Vein endothelial cell (primary cell): ENCODE measurements at places on chromosomes 7 and 10. TPM values are rescaled to one million over a fixed set of nuclear protein-coding genes. Genes with fewer than 3 reads are reported as not detected.

The FGFBP3 gene
- total RNA-seq: 0.29 and 0.65 TPM in 2 replicates

The FGL2 gene
- under 0.01 TPM in 1 of 2 replicates, not detected in the other for total RNA-seq

The WBP1L gene
- 77.4 and 83.7 TPM in 2 replicates for total RNA-seq

The ASZ1 gene
- total RNA-seq: not detected in 2 replicates

The AGR2 gene
- not detected in 2 replicates for total RNA-seq

The ITPRID1 gene
- total RNA-seq: not detected in 2 replicates

The CTAGE15 gene
- total RNA-seq: not detected in 2 replicates

The TMEM26 gene
- under 0.01 TPM in 1 of 2 replicates, not detected in the other for total RNA-seq

The SUN3 gene
- not detected in 2 replicates for total RNA-seq

The DHX32 gene
- total RNA-seq: 35.6 and 50.3 TPM in 2 replicates

The STOX1 gene
- under 0.01 and 0.10 TPM in 2 replicates for total RNA-seq

The PNLIP gene
- not detected in 2 replicates for total RNA-seq

The CLCN1 gene
- total RNA-seq: not detected in 2 replicates

The HEPACAM2 gene
- not detected in 2 replicates for total RNA-seq

The NUTM2E gene
- 0.38 TPM in 1 of 2 replicates, not detected in the other for total RNA-seq

The PRKG1 gene
- total RNA-seq: 1.2 and 2.0 TPM in 2 replicates

The SGCE gene
- total RNA-seq: 59.4 and 73.9 TPM in 2 replicates

The NME8 gene
- total RNA-seq: not detected in 2 replicates

The TEX36 gene
- not detected in 2 replicates for total RNA-seq

The PAPOLB gene
- 0.10 TPM in 1 of 2 replicates, not detected in the other for total RNA-seq

The SPDYE2B gene
- not detected in 2 replicates for total RNA-seq

The TMEM236 gene
- total RNA-seq: 0.10 and 0.33 TPM in 2 replicates

The RBP4 gene
- not detected in 2 replicates for total RNA-seq

The PGAM1 gene
- total RNA-seq: 491 and 495 TPM in 2 replicates

The ZNF467 gene
- total RNA-seq: 2.7 and 9.5 TPM in 2 replicates

The ADARB2 gene
- total RNA-seq: under 0.01 TPM in 1 of 2 replicates, not detected in the other

The ACTL6B gene
- not detected in 2 replicates for total RNA-seq

The HOXA4 gene
- total RNA-seq: 1.4 and 1.6 TPM in 2 replicates

The BAZ1B gene
- 45.7 and 63.6 TPM in 2 replicates for total RNA-seq

The BTBD16 gene
- not detected in 2 replicates for total RNA-seq

The DLX5 gene
- not detected in 2 replicates for total RNA-seq

The LIPK gene
- total RNA-seq: not detected in 2 replicates

The FGFR2 gene
- not detected in 2 replicates for total RNA-seq

The TAS2R38 gene
- total RNA-seq: not detected in 2 replicates

The KCP gene
- total RNA-seq: not detected in 2 replicates

The KLF14 gene
- total RNA-seq: not detected in 2 replicates

The COPS6 gene
- 84.9 and 85.6 TPM in 2 replicates for total RNA-seq

The CCDC172 gene
- not detected in 2 replicates for total RNA-seq

The ZNRF2 gene
- 6.9 and 7.5 TPM in 2 replicates for total RNA-seq

The SPDYE11 gene
- not detected in 2 replicates for total RNA-seq

The GPR146 gene
- 13.5 and 29.4 TPM in 2 replicates for total RNA-seq

The FAM13C gene
- total RNA-seq: 8.3 and 8.5 TPM in 2 replicates

The BAIAP2L1 gene
- total RNA-seq: 0.76 and 0.98 TPM in 2 replicates

The TECPR1 gene
- total RNA-seq: 56.6 and 56.8 TPM in 2 replicates

The CUZD1 gene
- 0.65 and 0.86 TPM in 2 replicates for total RNA-seq

The HOXA9 gene
- 10.8 and 18.2 TPM in 2 replicates for total RNA-seq

The CFAP46 gene
- total RNA-seq: 1.3 and 1.5 TPM in 2 replicates

The REPIN1 gene
- 125 and 130 TPM in 2 replicates for total RNA-seq

The CARD11 gene
- 3.5 and 20.3 TPM in 2 replicates for total RNA-seq

The TRIM73 gene
- 0.98 and 1.2 TPM in 2 replicates for total RNA-seq

The SPAM1 gene
- total RNA-seq: not detected in 2 replicates

The AKR1C4 gene
- not detected in 2 replicates for total RNA-seq

The ABCB1 gene
- 0.57 and 0.65 TPM in 2 replicates for total RNA-seq

The EIF5AL1 gene
- 1.3 TPM in 2 replicates for total RNA-seq

The DENND2A gene
- under 0.01 and 0.19 TPM in 2 replicates for total RNA-seq

The ZC3HAV1L gene
- 29.7 and 33.0 TPM in 2 replicates for total RNA-seq

The PDZD7 gene
- 0.38 and 1.3 TPM in 2 replicates for total RNA-seq

The TUBAL3 gene
- total RNA-seq: 1.1 and 1.3 TPM in 2 replicates
